ENCODE measurements at places on chromosomes 2 and 18.
A peak's percentile ranks its signal among the peaks of the same experiment; 100 is the strongest.

DNA sequence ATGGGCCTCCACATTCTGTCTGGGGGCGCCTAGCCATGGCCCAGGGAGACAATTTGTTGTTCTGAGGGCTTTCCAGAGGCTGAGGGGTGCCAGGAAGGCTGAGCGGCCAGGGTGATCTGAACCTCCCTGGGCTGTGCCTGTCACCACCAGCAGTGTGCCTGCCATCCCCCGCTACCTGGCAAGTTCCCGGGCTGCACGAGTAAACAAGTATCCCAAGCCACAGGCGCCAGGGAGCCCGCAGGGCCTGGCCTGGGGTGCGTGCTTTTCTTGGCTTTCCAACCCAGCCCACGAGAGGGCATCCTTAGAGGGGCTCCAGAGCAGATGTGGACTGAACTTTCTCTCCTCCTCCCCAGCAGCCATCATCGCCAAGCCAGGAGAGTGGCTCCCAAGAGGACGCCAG is 35.1 kb upstream of the B3GNT7 start:
- DNase-seq, result no peak

DNA sequence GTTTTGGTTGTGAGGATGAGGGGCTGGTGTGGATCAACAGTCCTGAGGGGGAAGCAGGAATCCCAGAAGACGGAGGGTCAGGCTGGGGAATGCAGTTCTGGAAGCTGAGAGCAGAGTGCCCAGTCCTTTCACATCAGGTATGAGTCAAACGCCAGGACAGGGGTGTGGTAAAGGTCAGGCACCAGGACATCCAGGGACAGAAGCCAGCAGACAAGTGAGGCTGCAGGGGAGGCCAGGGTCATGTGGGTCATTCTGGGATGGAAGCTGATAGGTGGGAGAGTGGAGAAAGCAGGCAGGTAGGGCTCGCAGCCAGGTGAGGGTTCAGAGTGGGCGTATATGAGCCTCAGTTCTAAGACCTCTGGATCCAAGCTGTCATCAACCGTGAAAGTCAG is 12.8 kb upstream of the GNLY start:
- no peak for DNase-seq

- DNase-seq, result no peak
These were observed 263.7 kb upstream of the SPOPL start for GRCh38 chr2:138237667-138238384.

GRCh38 chr2:235366807-235367206 is 127.0 kb upstream of the AGAP1 start:
- no peak for DNase-seq

DNA sequence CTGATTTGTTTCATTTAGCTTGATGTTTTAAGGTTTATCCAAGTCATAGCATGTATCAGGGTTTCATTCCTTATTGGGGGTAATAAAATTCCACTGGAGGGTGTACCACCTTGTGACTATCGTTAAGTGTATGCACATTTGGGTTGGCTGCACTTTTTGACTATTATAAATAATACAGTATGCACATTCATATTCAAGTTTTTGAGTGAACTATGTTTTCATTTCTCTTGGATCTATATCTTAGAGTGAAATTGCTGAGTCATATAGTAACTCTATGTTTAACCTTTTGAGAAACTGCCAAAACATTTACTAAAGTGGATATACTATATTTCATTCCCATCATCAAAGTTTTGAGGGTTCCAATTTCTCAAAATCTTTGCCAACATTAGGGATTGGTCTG is 952.7 kb downstream of the TDRD15 start:
- DNase-seq, result no peak

DNA sequence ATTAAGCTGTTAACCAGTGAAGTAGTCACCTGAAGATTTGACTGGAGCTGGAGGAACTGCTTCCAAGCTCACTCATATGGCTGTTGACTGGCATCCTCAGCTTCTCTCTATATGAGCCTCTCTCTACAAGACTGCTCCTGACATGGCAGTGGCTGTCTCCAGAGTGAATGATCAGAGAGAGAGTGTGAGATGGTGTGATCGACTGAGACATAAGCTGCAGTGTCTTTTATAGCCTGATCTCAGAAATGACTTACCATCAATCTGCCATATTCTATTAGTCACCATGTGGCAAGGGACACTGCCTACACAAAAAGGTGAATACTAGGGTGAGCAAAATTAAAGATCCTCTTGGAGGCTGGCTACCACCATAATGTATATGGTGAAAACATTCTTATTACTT is 7.8 kb upstream of the RBMS1 start:
- DNase-seq, result no peak

GRCh38 chr2:174012347-174013314 is 47.5 kb upstream of the SP3 start:
- DNase-seq, result peak; percentile 62

GRCh38 chr2:12763486-12763885 is 46.8 kb downstream of the TRIB2 start:
- DNase-seq, result no peak

DNA sequence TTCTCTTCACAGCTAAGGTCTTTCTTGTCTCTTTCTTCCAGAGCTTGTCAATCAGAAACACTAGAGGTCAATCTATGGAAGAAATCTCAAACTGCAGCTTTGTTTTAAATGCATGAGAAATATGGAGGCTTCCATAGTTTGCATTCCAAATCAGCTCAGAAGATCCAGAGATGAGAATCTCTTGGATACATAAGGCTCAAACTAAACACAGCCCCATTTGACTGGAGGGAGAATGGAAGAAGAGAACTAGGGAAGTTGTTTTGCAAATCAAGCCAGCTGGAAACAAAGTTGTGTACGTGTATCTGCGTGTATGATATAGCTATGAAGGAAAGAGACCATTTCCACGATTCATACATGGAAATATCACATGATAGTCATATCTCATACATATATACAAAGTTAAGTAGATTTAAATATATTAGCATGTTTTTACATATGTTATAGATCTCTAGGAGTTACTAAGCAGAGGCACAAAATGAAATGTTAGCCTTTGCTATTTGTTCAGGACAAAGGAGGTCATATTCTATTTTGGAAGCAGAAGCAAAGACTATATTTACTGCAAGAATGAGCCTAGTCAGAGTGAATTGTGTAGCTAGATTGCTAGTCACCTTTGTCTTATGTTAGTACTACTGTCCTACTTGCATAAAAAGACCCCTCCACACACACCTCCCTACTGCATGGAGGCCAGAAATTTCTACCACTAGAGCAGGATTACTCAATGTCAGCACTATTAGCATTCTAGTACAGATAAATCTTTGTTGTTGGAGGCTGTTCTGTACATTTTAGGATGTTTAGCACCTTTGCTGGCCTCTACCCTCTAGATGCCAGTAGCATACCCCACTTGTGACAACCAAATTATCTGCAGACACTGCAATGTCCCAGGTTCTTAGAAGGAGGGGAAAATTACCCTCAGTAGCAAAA is 303.5 kb upstream of the CHAC2 start:
- DNase-seq, result no peak

DNA sequence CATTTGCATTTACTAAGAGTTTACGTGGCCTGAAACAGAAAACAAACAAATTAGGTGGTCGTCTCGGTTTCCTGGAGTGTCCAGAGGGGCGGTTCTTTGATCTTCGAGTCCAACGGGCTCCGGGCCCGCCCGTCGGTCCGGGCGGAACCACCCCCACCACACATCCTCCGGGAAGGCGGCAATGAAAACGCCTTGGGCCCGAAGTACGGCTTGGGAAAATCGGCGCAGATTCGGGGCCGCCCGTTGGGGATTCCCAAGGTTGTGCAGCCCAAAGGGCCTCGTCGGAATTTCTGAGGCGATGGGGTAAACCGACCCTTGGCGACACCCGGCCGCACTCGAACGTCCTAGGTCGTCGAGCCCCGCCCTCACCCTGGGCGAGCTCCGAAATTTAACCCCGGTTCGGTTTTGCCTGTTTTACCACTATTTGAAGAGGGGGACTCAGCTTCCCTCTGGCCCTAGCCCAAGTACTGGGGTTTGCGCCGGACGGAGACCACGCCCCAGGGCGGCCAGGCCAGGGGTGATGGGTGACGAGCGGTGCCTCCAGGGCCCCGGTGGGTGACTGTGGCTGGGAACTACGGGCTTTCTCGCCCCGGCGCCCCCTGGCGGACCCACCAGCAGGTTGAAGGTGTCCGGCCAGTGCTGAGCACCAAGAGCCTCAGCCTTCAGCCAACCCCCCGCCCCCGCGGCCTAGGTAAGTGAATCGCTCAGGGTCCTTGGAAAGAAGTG is 1.9 kb upstream of the CFAP53 start:
- no peak for DNase-seq

- no peak for DNase-seq
These were observed 849 bp upstream of the TMEM18 start for GRCh38 chr2:677959-678550.

DNA sequence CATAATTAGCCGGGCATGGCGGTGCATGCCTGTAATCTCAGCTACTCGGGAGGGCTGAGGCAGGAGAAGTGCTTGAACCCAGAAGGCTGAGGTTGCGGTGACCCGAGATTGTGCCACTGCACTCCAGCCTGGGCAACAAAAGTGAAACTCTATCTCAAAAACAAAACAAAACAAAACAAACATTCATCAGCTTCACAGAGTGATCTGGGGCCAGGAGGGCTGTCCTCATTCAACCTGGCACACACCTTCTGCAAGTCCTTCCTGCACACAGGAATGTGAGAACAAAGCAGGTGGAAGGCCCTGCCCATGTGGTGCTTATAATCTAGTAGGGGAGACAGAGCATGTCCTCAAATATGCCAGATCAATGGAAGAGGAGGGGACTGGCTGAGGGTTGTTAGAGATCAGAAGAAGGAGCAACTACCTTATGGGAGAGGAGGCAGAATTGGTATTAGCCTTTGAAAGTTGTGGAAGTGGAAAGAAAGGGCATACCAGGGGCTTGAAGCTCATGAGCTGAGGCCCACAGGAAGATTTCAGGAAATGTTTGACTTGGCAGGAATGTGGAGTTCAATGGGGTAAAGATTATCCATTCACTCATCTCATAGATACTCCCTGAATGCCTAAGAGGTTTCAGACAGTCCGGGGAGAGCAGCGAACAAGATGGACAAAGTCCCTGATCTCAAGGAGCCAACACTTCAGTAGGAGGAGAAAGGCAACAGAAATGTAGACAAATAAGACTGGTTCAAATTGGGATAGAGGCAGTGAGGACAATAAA is 155.3 kb upstream of the SIX3 start:
- DNase-seq, result no peak

DNA sequence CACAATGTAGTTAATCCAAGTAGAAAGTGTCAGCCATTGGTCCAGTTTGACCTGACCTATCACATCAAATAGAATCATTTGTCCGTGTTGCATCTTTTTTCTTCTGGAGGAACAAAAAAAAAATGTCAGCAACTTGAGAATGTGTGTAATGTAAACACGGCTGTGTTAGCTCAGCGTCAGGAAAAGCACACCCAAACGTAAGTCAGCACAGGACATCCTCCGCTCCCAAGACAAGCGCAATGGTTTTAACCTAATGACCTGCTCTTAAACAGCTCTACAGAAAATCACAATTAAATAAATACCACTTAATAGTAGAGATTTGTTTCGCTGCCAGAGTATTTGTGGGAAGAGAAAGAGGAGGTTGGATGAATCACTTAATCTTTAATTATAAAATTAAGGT is 59.4 kb downstream of the OSR1 start:
- no peak for DNase-seq

GRCh38 chr2:216044883-216045486 is 31.6 kb upstream of the MREG start:
- DNase-seq, result no peak

GRCh38 chr2:130799295-130799694 is 37.4 kb upstream of the ARHGEF4 start:
- no peak for DNase-seq

Data from prostate gland (tissue), 2 donors.